SK-N-SH (cell line): ENCODE measurements at places on chromosomes 7 and 10. TPM values are rescaled to one million over a fixed set of nuclear protein-coding genes. Genes with fewer than 3 reads are reported as not detected.

Gene AUTS2
- polyA plus RNA-seq, result 7.8 and 15.6 TPM in 2 replicates

GRCh38 chr10:125151170-125151552 is 9.2 kb downstream of the CTBP2 start:
- H3K27ac ChIP-seq, result no peak overlapping the region
- H3K36me3 ChIP-seq, result peaks cover 5% of the 10 kb centered on the region

DNA sequence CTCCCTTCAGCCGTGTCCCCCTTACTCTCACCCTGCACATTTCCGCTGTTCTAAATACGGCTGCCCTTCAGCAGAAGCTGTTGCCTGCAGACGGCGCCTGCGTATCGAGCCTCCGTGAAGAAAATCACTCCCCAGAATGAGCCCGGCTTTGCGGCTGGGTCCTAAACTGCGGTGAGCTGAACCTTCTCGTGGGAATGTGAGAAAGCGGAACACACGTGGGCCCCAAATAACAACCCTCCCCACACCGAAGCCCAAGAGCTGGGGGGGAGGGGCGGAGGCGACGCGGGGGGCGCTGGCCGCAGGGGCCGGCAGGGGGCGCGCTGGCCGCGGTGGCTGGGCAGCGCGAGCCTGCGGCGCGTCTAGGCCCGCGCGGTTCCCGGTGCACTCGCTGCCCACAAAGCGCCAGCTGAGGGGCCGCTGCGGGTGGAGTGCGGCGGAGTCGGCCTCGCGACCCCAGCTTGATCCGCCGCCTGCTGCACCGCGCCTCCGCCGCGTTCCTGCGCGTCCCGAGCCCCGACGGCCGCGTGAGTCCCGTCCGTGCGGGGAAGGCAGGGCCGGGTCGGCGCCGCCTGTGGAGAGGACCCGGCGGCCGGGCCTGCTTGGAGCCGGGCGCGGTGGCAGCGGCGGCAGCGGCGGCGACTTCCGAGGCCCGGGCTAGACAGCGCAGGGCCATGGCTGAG is at the start of gene ZNF398:
Gene ZNF398 (plus strand): TSS at position 382 of the 680 bp plus-strand sequence. CDS start 290 bp downstream, at position 672.
- DNase-seq, result peak; percentile 99
- H3K4me1 ChIP-seq, result no peaks in the 10 kb centered on the region; the same call in 1 of the 2 replicates
- no peaks in the 10 kb centered on the region for H3K36me3 ChIP-seq

Gene SH3PXD2A
- 2.1 and 2.5 TPM in 2 replicates for polyA plus RNA-seq

GRCh38 chr7:135234727-135235126 is 1.1 kb downstream of the STRA8 start:
- no peak for DNase-seq
- H3K4me3 ChIP-seq, result no peak overlapping the region
- no peaks in the 10 kb centered on the region for H3K27me3 ChIP-seq
- no peak overlapping the region for H3K27ac ChIP-seq
- H3K36me3 ChIP-seq, result no peaks in the 10 kb centered on the region

DNA sequence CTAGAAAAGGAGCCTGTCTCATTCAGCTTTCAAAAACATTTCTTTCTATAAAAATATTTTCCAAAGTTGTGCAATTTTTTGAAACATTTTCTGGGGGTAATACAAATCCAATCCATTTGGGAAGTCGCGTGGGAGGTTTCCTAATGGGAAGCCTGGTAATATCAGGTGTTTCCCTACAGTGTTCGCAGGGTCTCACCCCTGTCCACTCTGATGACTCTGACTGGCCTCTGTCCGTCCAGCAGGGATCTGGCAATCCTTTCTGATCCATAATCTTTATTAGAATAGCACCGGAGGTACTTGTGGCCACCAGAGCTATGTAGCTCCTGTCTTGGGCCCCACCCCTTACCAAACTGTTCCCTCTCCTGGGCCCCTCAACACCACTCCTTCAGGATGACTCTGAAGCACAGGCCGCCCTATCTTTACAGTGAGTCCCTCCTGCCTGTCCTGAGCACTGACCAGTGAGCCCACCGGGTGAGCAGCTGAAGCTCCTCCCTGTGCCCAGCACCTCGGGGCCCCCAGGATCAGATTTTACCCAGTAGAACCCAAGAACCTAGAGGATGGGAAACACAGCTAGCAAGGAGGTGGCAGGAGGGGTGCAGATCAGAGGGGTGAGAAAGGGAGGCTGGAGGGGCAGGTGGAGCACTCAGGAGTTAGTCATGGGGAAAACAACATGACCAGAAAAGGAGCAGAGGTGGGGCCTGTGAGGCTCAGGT is 84.8 kb downstream of the PTPRE start:
- H3K36me3 ChIP-seq, result no peaks in the 10 kb centered on the region
- H3K4me1 ChIP-seq, result peaks cover 22% of the 10 kb centered on the region; the same call in 1 of the 2 replicates
- no peak for DNase-seq
- H3K27me3 ChIP-seq, result no peaks in the 10 kb centered on the region

DNA sequence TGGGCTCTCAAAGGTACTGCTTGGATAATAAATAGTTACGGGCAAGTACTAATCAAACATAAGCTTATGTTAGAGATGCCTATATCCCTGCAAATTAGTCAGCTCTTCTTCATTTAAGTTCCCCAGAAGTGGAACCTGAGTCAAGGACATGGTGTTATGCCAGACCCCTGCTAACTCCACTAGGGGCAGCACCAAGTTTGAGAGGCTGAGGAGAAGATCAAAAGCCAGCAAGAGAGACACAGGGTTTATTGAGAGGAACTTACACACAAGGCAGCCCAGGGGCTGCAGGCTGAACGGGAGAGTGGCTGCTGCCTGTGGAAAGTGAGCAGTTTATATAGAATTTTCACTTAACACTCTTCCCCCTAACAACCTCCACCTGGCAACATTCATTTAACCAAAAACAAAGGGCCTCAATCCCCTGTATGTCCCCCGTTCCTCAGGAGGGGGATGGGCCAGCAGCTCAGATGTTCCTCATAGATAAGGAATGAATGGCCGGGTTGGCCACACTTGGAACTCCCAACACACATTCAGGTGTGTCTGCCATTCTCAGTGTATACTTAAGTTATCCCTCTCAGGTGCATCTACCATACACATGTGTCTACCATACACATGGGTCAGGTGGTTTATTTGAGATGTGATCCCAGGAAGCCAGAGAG is 62.6 kb upstream of the GHITM start:
- H3K27me3 ChIP-seq, result no peaks in the 10 kb centered on the region
- peak overlapping the region; percentile 46; the same call in 1 of the 2 replicates for H3K27ac ChIP-seq
- H3K4me1 ChIP-seq, result no peaks in the 10 kb centered on the region

DNA sequence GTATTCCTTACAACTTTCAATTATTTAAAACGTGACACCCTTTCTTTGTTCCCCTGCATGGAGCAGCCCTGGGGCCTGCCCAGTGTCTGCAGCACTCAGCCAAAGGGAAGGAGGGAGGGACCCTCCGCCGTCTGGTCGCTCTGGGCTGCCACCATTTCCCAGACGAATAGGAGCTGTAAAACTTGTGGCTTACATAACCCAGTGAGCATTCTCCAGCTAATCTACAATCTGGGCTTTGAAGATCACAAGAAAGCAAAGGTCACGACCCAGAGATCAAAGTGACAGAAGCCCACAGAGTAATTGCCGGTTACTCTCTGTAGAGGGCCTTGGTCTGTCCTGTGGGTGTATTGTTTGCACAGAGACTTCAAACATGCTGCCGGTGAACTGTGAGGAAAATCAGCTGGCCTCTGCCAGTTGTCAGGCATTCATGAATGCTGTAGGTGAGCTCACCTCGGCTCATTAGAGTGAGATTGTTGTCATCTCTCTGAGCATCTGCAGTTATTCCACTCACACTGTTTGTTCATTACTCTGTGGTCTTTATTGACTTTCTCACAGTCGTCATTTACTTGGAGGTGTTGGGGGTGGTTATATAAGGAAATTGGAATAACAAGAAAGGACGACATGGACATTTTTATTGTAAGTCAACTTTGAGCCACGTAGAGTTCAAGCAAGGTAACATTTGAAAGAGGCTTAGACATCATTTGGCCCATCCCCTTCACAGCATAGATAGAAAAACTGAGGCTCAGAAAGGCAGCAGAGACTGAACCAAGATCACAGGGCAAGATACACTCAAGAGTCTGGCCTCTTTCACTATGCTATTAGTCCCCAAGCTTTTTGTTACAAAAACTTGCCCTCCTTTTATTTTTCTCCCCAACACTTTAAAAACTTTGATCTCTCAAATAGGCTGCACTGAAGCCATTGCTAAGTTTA is 619.8 kb downstream of the LRMDA start:
- H3K36me3 ChIP-seq, result no peaks in the 10 kb centered on the region
- no peak overlapping the region for H3K4me3 ChIP-seq
- no peaks in the 10 kb centered on the region for H3K4me1 ChIP-seq
- 0 out of 2 replicates have a peak, but pooled peaks cover 5% of the 10 kb centered on the region for H3K27me3 ChIP-seq
- DNase-seq, result no peak

Gene SLC18A3
- 1.7 TPM in 2 replicates for polyA plus RNA-seq
